Effector CD8-positive, alpha-beta T cell (primary cell): ENCODE measurements at places on chromosomes 2 and 18.

DNA sequence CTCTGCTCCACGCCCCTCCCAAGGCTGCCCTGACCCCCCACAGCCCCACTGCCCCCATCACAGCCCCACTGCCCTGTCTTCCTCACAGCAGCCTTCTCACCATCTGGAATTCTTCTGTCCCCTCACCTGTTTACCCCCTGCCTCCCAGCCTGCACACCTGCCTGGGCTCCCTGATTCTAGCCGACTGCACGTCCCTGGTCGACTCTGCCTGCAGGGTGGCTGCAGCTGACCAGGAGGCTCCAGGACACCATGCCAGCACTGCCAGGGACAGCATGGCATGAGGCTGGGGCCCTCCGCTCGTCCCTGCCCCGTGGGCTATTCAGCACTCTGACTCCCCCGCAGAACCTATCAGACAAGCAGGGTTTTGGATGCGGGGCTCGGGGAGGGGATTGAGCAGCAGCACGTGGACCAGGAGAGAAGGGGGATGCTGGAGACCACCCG is 254.1 kb downstream of the HDAC4 start:
- DNase-seq, result no peak

- no peak for DNase-seq
Observed at GRCh38 chr2:212626371-212626918, 87.8 kb upstream of the ERBB4 start.

GRCh38 chr2:8234253-8234652 is 447.6 kb upstream of the ID2 start:
- DNase-seq, result no peak

DNA sequence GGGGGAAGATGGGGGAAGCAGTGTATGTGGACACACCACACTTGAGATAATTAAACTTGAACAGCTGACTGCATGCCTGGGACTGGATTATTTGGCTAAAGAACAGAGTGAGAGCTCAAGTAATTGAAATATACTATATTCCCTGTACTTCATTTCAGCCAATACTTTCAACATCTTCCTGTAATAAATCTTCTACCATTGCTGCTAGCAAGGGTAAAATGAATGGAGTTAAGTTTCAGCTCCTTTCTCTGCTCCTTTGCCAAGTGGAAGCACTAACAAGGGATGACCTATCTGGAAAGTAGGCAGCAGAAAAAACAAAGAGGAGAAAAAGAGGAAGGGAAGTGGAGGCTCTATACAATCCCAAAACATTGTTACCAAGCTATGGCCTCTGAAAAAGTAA is 50.9 kb downstream of the MMADHC start:
- no peak for DNase-seq

- DNase-seq, result no peak
Observed at GRCh38 chr2:222494104-222494739, 69.9 kb downstream of the SGPP2 start.

GRCh38 chr2:207291625-207292252 is 126.0 kb upstream of the KLF7 start:
- DNase-seq, result no peak

GRCh38 chr2:226118471-226119429 is 680.9 kb downstream of the IRS1 start:
- DNase-seq, result no peak

DNA sequence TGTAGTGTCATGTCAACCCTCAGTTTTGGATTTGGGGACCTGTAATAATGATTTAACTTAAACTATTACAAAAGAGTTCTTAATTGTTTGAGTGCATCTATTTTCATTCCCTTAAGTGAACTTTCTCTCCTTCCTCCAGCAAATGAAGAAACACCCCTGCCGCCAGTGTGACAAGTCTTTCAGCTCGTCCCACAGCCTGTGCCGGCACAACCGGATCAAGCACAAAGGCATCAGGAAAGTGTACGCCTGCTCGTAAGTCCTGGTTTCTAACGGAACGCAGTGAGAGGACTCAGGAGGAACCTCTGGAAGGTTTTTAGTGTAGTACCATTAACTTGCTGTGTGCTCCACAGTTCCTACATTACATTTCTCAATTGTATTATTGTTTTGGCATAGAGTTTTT is 114.2 kb downstream of the ZNF532 start:
- DNase-seq, result no peak

DNA sequence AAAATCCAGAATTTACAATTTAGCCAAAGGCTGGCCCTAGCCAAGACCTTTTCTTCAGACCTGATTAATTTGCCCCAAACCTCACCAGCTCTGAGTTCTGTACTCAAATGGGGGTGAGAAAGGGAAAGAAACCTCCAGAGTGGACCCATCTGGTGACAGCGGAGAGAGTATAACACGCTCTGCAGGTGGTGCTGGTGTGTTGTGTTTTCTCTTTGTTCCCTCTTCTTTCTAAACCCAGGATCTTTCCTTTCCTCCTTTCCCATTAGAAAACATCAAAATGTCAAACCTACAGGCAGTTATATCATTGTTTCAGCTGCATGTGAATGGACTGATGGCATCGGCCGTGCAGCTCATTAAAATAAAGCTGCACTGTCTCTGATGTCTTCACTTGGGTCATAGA is 253.2 kb upstream of the SP5 start:
- no peak for DNase-seq

- no peak for DNase-seq
Observed at GRCh38 chr2:105774781-105775337, 30.1 kb downstream of the NCK2 start.

GRCh38 chr2:205474741-205475415 is 207.4 kb upstream of the NRP2 start:
- DNase-seq, result no peak

DNA sequence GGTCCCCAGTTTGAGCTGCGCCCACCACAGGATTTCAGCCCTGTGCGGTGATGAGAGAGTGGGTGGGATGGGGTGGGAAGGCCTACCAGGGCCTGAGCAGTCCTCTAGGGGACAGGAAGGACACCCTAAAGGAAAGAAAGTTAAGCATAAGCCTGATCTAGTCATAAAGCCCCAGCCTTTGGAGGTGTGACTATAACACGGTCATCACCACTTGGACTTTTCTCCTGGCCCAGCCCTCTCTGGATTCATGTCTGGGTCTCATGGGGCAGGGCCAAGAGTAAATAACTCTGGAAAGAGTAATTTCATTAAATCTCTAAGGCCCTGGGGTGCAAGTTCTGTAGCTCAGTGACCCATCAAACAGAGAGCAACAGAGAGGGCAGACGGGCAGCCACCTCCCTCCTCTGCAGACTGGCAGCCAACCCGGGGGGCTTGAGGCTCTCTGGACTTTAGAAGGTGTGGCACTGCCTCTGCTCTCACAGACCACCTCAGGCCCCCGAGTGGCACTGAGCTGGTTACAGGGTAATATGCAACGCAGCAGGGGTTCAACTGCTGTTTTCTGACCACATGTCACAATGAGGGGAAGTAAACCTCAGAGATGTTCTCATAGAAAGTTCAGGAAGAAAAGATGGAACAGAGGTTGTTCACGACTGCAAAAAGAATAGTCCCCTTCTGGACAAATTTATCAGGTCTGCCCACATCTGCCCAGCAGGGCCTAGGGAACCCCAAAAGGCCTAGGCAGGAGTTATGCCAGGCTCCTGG is 41.5 kb downstream of the TGFA start:
- DNase-seq, result no peak

DNA sequence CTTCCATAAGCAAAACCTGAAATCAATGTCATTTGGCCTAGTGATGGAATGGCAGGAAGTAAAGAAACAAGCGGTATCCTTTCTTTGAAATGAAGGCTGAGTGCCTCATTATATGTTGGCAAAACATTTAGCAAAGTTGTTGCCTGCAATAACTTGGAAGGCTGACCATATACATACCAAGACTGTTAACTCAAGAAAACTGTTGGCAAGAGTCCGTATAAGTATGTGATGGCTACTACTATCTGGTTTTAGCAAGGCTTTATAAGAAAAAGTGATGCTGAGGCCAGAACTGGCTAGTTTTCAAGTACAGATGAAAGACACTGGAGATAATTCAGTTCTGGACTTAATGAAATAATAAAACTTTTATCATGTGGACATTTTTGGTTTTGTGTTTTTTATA is 356.2 kb downstream of the ZNF521 start:
- DNase-seq, result no peak

- DNase-seq, result no peak
Observed at GRCh38 chr2:128690869-128691268, 372.2 kb upstream of the HS6ST1 start.

DNA sequence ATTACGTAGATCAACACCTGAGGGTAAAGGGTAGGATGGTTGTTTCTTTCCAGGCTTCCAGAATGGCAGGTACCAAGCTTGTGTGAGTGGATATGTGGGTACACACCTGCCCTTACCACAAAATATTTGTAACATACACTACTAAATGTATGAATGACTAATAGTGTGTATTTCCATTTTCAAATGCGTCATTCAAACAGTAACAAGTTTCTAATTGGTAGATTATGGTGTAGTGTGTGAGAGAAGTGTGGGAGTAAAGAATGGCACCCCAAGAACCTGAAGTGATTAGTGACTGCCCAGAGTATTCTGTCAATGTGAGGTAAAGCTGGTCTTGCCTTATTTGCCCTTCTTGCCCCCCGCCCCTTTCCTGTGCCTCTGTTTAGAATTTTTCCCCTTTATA is 21.1 kb downstream of the AGPS start:
- no peak for DNase-seq

GRCh38 chr2:61135510-61135909 is 26.5 kb upstream of the C2orf74 start:
- DNase-seq, result no peak

GRCh38 chr2:179137200-179137759 is 87.3 kb upstream of the CCDC141 start:
- DNase-seq, result no peak

DNA sequence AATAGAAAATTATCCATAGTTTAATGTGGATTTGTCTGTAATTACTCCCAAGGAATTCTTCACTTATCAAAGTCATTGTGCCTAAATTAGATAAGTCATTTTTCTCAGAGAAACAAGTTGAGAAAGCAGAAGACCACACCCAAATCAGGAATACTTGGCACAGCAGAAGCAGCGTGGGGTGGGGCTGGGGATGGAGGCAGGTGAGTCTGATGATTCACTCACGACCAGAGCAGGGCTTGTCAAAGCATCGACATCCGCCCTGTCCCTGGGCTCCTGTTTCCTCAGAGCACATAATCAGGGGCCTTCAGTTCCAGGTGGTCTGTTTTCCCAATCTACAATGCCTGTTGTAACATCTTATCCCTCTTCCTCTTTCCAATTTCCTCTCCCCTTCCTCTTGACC is 31.5 kb upstream of the COLEC12 start:
- DNase-seq, result no peak

DNA sequence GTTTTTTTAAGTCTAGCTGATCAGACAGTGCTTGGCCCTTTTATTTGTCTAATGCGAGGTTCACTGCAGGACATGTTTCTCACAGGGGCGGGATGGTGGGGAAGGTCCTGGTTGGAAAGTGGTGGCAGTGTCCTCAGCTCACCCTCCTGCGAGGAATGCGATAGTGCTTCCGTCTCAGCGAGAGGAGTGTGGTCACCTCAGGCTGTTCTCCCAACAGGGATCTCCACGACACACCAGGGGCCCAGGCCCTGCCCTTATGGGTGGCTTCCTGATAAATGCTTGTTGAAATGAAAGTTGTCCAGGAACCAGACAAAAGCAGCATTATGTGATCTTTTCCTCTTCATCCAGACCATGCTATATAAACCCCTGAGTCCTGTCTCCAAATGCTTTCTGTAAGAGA is 70.1 kb downstream of the BOLA3 start:
- DNase-seq, result no peak

- DNase-seq, result no peak
Observed at GRCh38 chr2:127134833-127135830, 28.2 kb upstream of the BIN1 start.

- DNase-seq, result no peak
Observed at GRCh38 chr2:231646476-231646875, 53.8 kb downstream of the TEX44 start.

DNA sequence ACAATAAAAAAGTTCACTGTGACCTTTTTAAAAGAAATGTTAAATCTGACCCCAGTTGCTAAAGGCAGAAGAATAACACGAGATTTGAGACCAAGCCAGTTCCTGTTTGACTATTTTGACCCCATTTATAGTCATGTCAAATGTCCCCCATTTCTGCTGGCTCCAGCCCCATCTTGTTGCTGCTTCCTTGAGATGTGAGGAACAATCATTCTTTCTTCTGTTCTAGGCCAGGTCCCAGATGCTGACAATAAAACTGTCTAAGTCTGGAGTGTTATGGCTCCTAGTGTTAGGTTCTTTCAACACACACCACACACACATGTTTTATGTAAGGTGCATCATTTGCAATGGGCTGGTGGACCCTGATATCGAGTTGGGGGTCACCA is 92.0 kb upstream of the CYP1B1 start:
- DNase-seq, result no peak

DNA sequence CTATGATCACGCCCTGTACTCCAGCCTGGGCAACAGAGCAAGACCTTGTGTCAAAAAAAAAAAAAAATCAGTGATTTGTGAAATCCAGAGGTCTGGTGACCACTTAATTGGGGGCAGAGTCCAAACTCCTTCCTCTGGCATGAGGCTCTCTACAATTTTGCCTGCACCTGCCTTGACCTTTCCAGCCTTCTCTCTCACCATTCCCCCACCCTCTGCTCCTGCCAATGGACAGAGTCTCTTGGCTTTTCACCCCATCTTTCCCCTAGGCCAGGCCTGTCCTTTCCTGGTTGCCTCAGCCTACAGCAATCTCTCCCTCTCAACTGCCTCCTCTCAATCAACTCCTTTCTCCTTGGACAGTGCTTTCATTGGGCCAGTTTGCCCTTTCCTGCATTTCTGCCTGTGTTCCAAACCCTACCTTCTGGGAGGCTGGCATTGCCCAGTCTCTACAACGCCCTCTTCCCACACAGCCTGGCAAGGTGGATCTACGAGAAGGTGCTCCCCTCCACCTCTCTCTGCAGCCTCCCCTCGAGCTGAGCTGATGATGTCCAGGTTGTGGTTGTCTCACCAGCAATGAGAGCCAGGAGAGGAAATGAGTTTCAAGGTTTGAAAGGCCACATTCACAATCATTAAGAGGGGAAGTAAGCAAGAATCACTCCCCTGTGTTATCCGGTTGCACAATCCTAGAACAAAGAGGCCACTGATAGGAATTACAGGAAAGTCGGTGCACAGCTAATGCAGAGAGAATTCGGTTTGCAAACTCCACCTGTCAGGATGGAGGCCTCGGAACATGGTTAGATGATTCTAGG is 39.5 kb upstream of the NPAS2 start:
- no peak for DNase-seq
